ENCODE measurements at places on chromosomes 5 and 9.

GRCh38 chr5:4942831-4943178 lies 197.3 kb upstream of the ADAMTS16 start:
- no peak for DNase-seq

DNA sequence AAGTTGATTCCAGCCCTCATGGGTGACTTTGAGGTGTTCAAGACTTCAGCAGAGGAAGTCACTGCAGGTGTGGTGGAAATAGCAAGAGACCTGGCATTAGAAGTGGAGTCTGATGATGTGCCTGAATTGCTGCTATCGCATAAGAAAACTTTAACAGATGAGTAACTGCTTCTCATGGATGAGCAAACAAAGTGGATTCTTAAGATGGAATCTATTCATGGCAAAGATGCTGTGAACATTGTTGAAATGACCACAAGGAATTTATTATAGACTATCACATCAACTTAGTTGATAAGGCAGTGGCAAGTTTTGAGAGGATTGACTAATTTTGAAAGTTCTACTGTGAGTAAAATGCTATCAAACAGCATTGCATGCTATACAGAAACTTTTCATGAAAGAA lies 17.1 kb upstream of the POU4F3 start:
- no peak for DNase-seq

- no peak for DNase-seq
Measured at GRCh38 chr5:470961-471749, 28.2 kb downstream of the EXOC3 start.

DNA sequence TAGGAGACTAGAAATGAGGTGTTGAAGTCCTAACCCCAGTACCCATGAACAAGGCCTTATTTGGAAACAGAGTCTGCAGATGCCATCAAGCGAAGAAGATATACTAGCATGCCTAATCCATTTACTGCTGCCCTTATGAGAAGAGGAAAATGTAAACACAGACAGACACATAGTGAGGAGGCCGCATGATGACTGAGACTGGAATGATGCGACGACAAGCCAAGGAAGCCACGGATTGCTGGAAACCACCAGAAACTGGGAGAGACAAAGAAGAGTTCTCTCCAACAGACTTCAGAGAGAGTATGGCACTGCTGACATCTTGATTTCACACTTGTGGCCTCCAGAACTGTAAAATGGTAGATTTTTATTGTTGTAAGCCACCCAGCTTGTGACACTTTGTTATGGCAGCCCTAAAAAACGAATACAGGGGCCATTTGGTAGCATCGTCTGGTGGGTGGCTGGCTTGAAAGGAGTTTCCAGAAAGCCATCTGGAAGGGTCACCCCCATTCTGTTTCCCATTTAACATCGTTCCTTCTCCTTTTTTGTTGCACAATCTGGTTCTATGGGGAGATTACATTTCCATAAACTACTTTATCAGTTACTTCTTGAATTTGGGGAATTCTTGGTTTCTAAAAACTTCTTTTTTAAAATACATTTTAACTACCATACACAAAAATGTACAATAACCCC lies 193.1 kb downstream of the HSD17B3 start:
- DNase-seq = no peak

Measured in left lobe of liver (tissue), 2 donors.